Right ventricle myocardium superior (tissue), 1 donor: ENCODE measurements at places on chromosomes 1 and 21.
A peak's percentile ranks its signal among the peaks of the same experiment; 100 is the strongest.

- DNase-seq: peak; percentile 37
Observed at GRCh38 chr21:44854391-44854663, 19.2 kb downstream of the PTTG1IP start.

DNA sequence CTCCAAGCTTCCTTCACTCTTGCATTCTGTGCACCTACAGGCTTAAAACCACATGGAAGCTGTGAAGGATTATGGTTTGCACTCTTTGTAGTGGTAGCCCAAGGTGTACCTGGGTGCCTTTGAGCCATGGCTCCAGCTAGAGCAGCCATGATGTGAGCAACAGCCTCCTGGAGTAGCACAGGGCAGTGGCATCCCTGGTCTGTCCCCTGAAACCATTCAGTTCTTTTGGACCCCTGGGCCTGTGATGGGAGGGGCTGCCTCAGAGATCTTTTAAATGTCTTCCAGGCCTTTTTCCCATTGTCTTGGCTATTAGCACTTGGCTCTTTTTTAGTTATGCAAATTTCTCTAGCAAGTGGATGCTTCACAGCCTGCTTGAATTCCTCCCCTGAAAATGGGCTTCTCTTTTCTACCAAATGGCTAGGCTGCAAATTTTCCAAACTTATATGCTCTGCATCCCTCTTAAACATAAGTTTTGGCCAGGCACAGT lies 47.4 kb downstream of the CLCA4 start:
- no peak for DNase-seq

- no peak for DNase-seq
Observed at GRCh38 chr1:69167876-69168275, 399.8 kb upstream of the LRRC7 start.

DNA sequence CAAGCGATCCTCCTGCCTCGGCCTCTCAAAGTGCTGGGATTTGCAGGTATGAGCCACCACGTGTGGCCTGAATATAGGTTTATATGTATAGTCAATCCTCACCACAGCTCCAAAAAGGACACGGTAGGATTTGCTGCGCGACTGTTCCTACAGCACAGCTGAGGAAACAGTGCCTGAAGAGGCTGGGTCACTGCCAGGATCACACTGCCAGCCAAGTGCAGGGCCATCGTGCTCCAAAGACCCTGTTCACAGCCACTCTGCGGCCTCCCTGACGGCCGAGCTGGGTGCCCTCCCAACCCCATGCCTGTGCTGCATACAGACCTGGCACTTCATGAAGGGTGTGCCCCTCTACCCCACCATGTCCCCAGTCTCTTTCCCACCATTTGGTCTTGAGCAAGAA lies 71.4 kb downstream of the MRPL37 start:
- no peak for DNase-seq

DNA sequence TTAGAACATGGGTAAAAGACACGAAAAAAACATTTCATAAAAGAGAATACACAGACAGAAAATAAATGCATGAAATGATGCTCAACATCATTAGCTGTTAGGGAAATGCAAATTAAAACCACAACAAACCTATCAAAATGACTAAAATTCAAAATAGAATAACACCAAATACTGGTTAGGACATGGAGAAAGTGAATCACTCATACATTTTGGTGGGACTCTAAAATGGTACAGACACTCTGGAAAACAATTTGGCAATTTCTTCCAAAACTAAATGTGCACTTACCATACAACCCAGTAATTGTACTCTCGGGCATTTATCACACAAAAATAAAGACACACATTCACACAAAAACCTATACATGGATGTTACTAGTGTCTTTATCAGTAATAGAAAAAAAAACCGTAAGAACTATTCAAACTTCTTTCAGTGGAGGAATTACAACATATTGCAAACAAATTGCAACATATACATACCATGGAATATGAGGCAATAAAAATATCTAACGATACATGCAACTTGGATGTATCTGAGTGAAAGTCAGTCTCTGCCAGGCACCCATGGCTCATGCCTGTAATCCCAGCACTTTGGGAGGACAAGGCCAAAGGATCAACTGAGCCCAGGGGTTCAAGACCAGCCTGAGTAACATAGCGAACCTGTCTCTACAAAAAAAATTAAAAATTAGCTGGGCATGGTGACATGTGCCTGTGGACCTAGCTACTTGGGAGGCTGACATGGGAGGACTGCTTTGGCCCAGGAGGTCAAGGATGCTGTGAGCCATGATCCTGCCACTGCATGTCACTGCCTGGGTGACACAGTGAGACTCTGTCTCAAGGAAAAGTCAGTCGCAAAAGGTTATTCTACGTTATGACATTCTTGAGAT lies 19.6 kb downstream of the HSF2BP start:
- no peak for DNase-seq

GRCh38 chr1:13228343-13228781 lies 2.4 kb upstream of the PRAMEF18 start:
- DNase-seq: peak; percentile 16

- no peak for DNase-seq
Observed at GRCh38 chr1:83717785-83718184, 281.1 kb downstream of the TTLL7 start.

DNA sequence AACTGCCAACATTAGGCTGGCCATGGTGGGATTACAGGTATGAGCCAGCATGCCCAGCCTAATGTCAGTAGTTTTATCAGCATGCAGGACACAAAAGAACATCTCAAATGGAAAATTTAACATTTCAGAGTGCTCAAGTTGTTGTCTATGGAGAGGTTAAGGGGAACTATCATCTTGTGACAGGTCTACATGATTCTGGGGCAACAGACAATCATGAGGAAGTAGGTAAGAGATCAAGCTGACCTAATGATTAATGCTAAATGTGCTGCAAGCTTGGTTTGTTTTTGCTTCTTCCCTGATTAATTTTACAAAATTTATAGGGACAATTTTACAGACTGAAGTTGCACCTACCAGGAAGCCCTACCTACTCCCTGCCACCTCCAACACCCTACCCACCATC lies 36.6 kb downstream of the FMO4 start:
- no peak for DNase-seq

- DNase-seq: no peak
Observed at GRCh38 chr1:35441926-35442579, 115.2 kb downstream of the KIAA0319L start.

- no peak for DNase-seq
Observed at GRCh38 chr1:27358928-27359313, 7.8 kb downstream of the MAP3K6 start.

DNA sequence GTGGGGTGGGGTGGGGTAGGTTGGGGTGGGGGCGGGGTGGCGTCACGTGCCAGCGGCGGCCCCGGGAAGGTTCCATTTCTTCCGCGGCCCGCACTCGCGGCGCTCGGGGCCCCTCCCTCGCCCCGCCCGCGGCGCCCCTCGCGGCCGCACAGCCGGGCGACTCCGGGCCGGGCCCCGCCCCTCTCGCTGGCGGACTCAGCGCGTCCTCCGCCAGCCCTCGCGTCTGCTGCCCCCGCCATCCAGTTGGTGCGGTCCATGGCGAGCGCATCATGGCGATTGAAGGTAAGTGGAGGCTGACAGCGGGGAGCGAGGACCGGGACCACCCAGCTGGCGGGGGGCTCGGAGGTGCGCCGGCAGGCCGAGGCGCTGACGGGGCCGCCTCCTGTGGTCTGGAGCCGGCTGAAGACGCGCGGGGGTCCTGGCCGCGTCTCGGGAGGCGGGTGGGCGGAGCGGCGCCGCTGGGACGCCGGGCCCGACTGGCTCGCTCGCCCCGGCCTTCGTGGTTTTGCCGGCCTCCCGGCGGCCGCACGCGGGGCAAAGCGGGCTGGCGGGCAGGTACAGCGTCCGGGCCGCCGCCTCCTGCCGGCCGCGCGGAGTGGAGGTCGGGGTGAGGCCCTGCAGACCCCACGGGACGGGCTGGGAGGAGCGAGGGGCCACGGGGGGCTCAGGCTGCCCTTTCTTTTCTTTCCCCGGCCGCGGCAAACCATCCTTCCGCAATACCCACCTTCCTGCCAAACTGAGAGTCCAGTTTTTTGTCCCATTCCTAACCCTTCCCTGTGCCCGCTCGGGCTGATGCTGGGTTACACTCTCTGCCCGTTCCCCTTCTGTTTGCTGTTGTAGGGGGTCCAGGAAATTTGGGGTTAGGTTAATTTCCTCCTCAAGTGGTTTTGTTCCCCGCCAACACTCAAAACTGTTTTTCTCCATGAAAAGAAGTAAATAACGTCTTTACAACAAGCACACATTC lies at the start of gene SYT14:
TSS of gene SYT14 (plus strand) at position 222 of the 964 bp plus-strand sequence. CDS start at position 270, 48 bp downstream.
- DNase-seq: no peak

DNA sequence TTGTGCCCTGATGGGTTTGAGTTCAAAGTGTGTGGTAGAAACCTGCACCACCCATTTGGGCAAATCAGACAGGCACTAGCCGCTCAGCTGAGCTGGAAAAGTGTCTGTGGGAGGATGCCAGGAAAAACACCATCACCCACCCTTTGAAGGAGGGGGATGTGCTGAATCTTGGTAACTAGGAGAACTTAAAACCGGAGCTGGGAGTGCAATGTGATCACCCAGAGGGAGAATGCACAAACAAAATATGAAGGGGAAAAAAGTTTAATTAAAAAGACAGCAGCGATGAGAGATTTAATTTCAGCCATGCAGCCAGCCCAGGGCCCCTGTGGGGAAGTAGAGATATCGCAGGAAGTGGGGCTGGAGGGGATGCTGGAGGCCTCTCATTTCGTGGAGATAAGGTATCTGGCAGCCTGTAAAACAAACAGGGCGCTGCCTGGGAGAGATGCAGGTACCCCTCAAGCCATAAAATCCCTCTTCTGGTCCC lies 86.8 kb upstream of the BCAR3 start:
- no peak for DNase-seq

GRCh38 chr1:52060822-52061221 lies 4.7 kb downstream of the BTF3L4 start:
- no peak for DNase-seq

DNA sequence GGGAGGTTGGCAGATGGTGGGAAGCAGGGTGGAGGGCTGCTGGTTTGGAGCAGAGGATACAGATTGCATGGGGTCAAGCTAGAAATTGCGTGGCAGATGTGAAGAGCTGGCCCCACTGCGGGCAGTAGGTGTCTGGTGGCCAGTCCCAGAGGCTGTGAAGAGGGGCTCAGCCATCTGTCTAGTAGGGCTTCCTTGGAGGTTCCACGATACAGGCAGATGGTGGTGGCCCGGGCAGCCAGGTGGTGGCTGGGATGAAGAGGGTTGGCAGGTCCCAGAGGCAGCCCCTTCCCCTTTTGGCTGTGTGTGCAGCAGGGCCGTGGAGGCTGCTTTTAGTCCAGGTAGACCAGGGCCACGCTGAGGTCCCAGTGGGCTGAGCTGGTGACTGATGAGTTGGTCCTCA lies 16.6 kb downstream of the PSEN2 start:
- DNase-seq: no peak

DNA sequence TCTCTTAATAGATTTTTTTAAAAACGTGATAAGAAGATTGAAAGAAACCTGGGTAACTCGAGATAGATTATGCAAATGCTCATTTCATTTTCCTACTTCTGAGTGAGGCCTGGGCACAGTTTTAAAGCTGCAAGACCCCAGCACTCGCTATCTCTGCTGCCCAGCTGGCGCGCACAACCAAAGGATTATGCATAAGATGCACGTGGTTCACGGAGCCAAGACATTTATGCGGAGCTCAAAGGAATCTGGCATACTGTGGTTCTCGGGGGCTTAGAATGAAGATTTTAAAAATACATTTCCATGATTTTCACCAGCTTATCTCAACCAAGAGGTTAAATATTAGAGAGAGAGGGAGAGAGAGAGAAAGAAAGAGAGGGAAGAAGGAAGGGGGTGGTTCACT lies 210.9 kb downstream of the DSCAM start:
- no peak for DNase-seq

DNA sequence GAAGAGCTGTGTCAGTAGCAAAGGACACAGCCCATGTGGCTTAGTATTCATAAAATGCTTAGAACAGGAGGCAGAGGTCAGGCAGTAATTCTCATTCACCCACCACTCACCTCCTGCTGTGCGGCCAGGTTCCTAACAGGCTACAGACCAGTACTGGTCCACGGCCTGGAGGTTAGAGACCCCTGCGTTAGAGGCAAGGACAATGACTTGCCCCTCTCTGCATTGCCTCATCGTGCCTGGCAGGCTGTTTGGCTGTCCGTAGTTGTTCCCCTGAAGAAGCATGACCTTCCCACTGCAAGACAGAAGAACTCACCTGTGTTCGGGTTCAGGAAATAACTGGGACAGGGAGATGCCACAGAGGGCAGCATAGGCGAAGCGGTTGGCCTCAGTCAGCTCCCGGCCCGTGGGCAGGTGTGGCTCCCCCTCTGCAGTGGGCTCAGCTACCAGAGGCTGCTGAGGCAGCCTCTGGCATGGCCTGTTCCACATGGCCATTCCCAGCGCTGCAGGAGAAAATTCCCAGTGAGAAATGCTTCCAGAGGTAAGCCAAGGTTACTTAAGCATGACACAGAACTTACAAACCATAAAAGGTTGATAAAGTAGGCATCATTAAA lies 19.3 kb downstream of the TMCO4 start:
- DNase-seq: no peak

DNA sequence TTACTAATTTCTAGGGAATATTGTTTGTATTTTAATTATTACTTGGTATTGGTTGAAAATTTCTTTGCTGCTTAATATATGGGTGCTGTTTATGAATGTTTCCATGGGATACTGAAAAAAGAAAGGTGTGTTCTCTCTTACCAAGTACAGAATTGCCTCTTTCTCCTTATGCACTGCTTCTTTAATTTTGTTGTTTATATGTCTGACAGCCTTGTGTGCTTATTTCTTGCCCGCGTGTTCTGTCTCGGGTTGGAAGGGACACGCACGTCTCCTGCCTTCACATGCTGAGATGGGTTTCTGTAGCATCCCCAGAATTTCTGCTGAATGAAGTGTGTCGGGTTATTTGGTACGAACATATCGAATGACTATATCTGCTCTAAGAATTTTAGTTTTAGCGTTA lies 51.1 kb downstream of the AGPAT3 start:
- no peak for DNase-seq

DNA sequence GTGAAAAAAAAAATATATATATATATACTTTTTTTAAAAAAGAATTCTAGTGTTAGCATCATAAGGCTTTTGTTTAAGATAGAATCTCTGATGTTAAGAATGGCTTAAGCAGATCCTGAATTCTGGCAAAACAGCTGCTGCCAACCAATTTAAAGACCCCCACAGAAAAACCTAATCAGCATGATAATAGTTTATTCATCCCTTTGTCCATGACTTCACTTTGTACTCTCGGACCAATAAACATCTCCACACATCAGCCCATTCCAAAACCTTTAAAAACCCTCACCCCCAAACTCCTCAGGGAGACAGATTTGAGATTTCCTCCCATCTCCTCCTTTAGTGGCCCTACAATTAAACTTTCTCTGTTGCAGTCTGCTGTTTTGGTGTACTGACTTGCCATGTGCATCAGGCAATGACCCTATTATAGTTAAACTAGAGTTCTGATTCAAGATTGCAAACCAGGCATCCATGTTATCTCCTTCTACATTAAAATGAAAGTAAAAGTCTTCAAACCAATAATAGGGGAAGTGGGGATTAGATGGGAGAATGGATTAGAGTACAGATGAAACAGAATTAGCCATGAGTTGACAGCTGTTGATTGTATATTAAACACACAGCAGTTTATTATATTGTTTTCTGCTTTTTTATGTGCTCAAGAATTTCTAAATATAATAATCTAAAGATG lies 9.8 kb upstream of the PHTF1 start:
- DNase-seq: no peak

- no peak for DNase-seq
Observed at GRCh38 chr1:187067160-187067559, 238.4 kb downstream of the PLA2G4A start.
